Stimulated activated CD8-positive, alpha-beta memory T cell treated with anti-CD3 and anti-CD28 coated beads, Interleukin-15, amount 100 ng/mL, for 4 hours (primary cell): ENCODE measurements at places on chromosomes 2 and 18.

DNA sequence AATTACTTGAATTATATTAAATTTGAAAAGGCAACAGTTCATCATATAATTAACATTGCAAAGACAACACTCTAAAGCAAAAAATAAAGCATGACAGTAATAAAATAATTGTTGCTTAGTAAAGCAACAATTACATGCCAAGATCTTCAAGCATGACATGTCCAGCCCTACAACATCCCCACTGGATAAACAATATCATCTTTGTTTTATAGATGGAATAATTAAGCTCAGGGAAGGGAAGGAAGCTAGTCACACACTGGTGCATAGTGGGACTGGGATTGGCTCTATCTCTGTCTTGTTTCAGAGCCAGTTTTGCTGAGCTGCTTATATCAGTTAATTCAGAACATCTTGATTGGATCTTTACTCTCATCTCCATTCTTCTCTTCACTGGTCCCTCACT, 49.9 kb upstream of the PARD3B start:
- DNase-seq: no peak

DNA sequence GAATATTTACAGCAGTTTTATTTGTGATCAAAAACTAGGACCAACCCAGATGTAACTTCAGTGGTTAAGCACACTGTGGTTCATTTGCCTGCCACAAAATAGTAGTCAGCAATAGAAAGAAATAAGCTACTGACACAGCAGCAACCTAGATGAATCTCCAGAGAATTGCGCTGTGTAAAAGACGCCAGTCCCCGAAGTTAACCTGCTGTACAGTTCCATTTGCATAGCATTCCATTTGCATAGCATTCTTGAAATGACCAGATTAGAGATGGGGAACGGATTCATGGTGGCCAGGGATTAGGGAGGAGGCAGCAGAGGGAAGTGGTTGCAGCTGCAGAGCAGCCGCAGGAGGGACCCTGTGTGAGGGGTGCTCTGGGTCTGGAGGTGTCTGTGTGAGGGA, 39.3 kb upstream of the NFATC1 start:
- DNase-seq: no peak

DNA sequence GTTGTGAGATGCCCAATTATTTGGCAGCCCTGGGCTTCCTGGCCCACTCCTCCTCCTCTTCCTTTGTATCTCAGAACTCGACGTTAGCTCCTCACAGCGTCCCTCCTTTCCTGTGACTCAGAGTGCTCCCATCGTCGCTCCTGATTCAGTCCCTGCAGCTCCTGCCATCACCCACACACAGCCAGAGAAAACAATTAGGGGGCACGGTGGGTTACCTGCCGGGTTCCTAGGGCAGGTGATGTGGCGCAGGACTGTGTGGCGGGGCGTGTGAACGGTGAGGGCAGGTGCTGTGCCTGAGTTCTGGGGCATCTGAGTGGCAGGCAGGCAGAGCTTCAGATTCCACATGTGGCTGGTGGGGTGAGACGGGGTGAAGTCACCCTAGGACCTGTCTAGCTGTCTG, 42.6 kb downstream of the GLI2 start:
- no peak for DNase-seq

DNA sequence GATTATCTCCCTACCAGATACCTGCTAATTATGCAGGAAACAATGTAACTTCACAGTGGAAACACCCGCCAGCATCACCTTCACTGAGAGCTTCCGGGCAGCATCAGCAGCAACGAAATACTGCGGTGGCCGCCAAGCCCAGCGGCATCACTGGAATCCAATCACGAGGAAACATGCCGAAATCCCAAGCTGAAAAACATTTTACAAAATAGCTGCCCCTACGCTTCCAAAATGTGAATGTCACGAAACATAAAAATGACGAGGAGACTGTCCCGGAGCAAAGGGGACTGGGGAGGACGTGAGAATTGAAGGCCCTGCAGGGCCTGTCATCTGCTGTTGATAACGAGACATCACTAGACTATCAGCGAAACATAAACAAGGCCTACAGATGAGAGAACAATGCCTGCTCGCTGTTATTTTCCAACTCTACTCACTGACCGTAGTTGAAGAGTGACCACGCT, 82.6 kb downstream of the HDAC4 start:
- DNase-seq: no peak

- no peak for DNase-seq
These were observed 46.5 kb downstream of the PLEK start for GRCh38 chr2:68411397-68412126.
